Cortex of kidney (tissue), 1 donor: ENCODE measurements at places on chromosomes 4 and X.

- DNase-seq: no peak
These were observed 130.5 kb downstream of the TENT5D start for GRCh38 chrX:80550722-80551121.

- DNase-seq: no peak
These were observed at the start of gene DCLK2 for GRCh38 chr4:150078041-150078578. Gene DCLK2 (plus strand): TSS chr4:150078445. CDS start chr4:150079028, 583 bp downstream.

GRCh38 chrX:83829874-83830273 lies 31.1 kb upstream of the CYLC1 start:
- DNase-seq: no peak

- no peak for DNase-seq
These were observed 20.6 kb downstream of the DCHS2 start for GRCh38 chr4:154471032-154471431.

DNA sequence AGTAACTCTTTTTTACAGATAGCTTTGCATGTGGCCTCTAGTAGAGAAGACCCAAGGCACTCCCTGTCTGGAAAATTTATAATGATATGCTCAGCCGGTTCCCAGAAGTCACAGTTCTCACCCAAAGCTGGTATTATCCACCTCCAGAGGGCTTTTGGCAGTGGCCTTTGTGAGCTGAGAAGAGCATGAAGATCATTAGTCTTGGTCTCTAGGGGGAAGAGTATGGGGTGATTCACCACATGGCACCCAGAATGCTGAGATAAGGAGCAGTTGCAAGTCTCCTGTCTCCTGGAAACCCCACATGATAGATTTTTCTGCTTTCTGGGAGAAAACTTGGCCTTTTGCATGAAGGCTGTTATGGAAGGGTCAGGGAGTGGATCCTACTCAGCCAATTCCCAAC lies 75.4 kb upstream of the PRPS1 start:
- no peak for DNase-seq

GRCh38 chr4:15250021-15250441 lies 177.8 kb upstream of the C1QTNF7 start:
- no peak for DNase-seq

GRCh38 chrX:154840856-154841255 lies 6.4 kb upstream of the SMIM9 start:
- DNase-seq: no peak

DNA sequence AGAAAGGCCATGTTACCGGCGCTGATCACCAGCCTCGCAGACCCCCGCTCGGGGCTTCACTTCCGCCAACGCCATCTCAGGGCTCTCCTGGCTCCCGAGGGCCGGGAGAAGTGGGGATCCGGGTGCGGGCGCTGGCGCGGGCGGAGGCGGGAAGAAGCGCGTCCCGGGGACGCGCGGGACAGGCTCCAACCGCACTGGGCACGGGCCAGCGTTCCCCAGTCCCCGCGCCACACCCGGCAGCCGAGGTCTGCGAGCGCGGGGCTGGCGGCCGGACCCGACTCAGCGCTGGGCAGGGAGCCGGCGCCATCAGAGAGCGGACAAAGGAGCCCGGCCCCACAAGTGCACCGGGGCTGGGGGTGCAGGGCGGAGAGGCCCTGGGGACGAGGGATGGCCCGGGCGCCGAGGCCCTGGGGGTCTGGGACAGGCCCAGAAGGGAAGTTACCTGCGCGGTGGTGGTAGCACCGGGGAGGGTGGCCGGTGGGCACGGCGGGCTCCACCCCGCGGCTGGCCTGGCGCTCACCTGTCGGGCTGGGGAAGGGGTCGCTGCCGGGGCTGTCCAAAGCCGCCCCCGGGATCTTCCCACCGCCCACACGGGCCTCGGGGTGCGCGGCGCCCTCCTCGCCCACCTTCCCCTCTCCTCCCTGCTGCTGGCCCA lies 449 bp downstream of the CTPS2 start:
- DNase-seq: no peak

DNA sequence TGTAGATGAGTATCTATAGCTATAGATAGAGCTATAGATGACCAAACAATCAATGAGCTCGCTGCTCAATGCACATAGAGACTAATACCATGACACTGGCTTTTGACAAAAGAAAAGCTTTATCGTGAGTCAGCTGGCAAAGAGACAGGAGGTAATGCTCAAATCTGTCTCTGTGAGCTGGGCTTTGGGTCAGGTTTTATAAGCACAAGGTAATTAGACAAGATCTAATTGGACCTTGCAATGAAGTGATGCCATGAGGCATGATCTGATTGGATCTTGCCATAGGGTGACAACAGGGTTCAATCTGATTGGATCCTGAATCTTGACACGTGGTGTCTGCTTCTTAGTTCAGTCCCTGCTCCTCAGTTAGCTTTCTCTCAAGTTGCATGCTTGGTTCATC lies 180.7 kb upstream of the MXRA5 start:
- DNase-seq: no peak

DNA sequence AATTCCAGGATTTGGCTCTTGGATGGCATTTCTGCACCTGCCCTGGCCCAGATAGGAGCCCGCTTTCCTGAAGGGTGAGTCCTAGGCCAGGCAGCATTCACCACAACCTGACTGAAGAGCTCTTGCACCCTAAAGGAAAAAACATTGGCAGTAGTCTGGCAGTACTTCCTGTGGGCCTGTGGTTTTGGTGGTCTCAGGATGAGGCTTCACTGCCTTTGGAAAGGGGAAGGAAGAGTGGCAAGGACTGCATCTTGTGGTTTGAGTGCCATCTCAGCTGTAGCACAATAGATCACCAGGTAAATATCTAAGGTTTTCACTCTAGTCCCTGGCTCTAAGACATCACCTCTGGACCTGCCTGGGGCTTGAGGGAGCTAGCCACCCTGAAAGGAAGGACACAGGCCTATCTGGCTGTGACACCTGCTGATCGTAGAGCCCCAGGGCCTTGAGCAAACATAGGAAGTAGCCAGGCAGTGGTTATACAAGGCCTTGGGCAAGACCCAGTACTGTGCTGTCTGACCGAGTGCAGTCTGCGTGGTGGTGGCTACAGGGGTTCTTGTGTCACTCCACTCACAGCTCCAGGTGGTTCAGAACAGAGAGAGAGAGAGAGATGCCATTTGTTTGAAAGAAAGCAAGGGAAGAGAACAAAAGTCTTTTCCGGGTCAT lies 28.5 kb upstream of the PRRG1 start:
- no peak for DNase-seq
